ENCODE measurements at places on chromosomes 7 and 10.

- no peak for DNase-seq
Observed at GRCh38 chr10:6843481-6843881, 263.4 kb upstream of the PRKCQ start.

GRCh38 chr10:80140251-80140650 lies 7.7 kb downstream of the PLAC9 start:
- no peak for DNase-seq

- DNase-seq, result no peak
Observed at GRCh38 chr10:121138112-121138860, 287.1 kb downstream of the WDR11 start.

GRCh38 chr10:65891073-65891981 lies 1034.5 kb upstream of the LRRTM3 start:
- no peak for DNase-seq

DNA sequence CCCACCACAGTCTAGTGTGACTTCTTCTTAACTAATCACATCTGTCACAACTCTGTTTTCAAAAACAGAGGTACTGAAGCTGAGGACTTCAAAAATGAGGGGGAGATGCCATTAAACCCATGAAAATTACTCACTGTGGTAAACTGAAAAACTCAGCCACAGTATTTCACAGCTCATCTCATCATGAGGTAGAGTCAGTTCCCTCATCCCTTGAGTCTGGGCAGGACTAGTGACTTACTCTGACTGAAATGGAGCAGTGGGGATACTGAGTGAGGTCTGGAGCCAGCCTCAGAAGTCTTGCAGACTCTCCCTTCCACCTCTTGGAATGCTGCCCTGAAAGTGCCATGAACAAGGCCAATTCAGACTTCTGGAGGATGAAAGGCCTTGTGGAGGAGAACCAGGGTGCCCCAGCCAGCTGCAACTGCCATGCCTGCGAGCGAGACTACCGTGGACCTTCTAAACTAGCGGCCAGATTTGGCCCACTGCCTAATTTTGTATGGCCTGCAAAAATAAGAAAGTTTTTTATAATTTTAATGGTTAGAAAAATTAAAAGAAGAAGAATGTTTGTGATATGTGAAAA lies 24.7 kb upstream of the ANKRD1 start:
- DNase-seq, result no peak

DNA sequence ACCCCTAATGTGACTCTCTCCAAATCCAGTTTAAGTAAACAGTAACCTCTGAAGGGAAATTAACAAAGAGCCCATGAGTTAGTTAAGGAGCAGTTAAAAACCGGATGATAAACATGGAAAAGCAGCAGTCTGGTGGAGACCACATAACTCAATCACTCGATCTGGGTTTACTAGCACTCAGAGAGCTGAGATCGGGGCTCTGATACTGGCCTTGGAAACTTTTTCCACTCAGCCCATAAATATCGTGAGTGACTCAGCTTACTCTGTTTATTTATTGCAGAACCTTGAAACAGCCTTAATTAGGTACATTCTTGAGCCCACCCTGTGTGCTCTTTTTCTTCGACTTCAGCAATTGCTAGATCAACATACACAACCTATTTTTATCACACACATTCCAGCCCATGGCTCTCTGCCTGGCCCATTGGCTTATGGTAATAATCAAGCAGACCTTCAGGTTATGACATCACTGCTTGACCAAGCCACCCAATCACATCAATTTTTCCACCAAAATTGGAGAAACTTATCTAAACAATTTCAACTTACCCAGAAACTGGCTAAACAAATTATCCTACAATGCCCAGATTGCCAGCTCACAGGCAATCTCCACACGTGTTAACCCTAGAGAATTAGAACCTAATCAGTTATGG lies 82.2 kb upstream of the GPR22 start:
- no peak for DNase-seq

DNA sequence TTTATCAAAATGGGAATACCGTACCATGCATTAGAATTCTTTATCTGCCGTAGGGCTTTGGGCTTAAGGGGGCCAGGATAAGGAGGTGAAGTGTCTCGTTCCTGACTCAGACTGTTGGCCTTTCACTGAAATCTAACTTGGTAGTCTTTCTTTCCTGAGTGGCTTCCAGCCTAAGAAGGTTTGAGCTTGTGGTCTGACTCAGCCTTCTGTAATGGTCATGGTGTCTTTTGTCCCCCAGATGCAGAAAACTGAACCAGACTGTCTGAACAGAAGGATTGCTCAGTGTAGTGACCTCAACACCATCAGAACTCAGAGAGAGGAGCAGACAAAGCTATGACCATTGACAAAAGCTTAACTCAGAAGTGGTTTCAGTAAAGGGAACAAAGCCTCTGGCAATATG lies 39.5 kb downstream of the WNT2 start:
- DNase-seq, result no peak

DNA sequence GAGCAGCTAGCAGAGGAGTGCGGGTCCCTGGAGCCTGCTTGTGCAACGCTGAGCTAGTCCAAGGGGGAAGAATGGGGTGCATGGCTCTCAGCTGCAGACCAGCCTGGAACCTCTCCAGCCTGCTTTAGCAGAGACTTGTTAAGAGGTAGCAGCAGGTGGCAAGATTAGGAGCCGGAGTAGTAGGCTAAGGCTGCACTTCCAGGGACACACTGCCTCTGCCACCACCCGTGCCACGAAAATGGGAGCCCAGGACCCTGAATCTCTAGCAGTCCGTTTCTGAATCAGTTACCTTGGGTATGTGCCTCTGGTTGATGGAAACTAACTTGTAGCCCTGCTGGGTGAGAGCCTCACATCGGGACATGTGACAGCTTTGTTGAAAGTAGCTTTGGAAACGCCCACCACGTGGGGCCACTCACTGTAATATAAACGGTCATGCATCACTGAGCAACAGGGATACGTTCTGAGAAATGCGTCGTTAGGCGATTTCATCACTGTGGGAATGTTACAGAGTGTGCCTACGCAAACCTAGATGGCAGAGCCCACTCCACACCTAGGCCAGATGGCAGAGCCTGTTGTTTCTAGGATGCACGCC lies 25.9 kb downstream of the HTRA1 start:
- DNase-seq, result no peak

DNA sequence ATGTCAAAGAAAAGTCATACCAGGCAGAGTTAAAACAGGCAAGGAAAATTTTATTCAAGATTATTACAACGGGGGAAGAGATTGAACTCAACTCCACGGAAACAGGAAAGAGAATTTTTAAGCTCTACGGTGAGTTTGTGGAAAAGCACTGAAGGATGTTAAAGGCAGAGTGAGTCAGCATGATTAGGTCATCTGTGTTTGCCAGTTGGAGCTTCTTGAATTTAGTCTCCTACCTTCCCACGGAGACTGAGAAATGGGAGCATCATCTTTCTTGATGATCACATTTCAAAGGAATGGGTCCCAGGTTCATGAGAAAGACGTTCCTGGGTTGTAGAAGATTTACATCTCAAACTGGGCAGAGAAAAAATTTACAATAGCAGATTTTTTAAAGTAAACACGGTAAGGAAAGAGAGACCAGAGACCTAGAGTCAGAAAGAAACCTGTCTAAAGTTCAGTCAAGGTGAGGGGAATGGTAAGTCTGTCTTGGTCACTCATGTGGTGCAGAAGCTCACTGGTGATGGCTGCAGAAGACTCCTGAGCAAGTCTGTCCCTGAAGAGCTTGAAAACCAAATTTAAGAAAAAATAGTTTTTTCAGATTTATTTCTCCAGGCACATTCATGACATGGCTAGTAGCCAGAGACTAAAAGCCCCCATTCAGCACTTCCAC lies 516.9 kb upstream of the LRRN3 start:
- DNase-seq, result no peak

GRCh38 chr10:27998954-27999275 lies at the start of gene ODAD2:
TSS of gene ODAD2 (minus strand) at chr10:27999079. CDS start at chr10:27995142, 3,937 bp downstream.
- DNase-seq, result no peak

DNA sequence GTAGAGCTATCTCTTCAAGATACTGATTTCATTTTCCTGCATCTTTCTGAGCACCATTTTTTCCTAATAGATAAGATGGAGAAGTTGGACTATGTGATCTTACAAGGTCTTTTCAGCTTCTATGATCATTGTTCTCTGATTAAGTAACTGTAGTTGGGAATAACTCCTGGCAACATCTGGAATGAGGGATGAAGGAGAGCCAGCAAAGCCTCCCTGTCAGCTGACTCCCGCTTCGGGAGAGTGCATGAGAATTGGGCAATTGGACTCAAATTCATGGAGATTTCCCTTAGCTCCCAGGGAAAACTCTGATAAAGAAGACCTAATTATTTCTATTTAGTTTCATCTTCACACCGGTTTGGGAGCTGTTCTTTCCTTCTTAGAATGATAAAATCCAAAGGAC lies 146.1 kb downstream of the CCDC71L start:
- no peak for DNase-seq

DNA sequence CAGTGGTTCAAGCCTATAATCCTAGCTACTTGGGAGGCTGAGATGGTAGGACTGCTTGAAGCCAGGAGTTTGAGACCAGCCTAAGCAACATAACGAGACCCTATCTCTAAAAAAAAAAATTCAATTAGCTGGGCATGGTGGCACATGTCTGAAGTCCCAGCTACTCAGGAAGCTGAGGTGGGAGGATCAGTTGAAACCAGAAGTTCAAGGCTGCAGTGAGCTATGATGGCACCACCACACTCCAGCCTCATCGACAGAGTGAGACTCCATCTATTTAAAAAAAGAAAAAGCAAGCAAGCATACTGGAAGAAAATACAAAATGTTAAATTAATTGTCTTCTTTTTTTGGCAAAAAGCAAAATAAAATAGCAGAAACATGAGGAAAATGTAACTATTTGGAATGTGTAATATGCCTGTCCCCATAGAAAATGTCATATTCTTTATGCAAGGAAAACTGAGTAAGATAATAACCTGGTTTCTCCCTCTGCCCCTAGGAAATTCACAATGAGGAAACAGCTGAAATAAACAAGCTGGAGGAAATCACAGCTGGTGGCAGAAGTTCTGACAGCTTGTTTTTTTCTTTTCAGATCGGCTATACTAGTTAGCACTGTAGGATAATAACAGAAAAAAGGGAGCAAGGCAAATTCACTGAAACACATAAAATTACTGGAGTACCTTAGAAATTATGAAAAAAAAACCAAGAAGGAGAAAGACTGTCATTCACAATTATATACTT lies 48.5 kb downstream of the HERPUD2 start:
- no peak for DNase-seq

GRCh38 chr7:91103363-91103762 lies 160.9 kb upstream of the FZD1 start:
- DNase-seq, result no peak

- no peak for DNase-seq
Observed at GRCh38 chr10:124946945-124947344, 5.0 kb downstream of the ZRANB1 start.

- DNase-seq, result no peak
Observed at GRCh38 chr7:49631071-49631815, 142.2 kb upstream of the VWC2 start.

- no peak for DNase-seq
Observed at GRCh38 chr10:123042708-123043408, 34.1 kb downstream of the ACADSB start.

DNA sequence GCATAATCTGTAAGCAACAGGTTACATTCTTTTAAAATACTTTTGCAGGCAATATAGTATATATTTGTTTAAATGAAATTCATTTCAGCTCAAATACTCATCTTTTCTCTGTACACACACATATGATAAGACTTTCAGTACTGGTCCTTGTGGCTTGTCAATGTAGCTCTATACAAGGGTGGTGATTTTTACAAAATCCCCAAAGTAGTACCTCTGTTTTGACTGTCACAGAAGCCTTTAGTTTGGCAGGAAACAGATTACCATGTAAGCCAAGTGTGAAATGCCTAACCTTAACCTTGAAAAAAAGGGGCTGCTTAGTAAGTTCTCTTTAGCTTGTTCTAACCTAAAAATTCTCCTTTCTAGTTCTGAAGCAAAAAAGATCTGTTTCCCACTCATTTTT lies 87.9 kb downstream of the KCND2 start:
- no peak for DNase-seq

Data from activated CD4-positive, alpha-beta T cell treated with anti-CD3 and anti-CD28 coated beads, Interleukin-2, amount 50 U/mL, for 4 hours (primary cell).